Stimulated activated CD4-positive, alpha-beta T cell treated with anti-CD3 and anti-CD28 coated beads, Interleukin-15, amount 100 ng/mL, for 1 hour (primary cell): ENCODE measurements at places on chromosomes 13 and 19.

- DNase-seq: no peak
These were observed 1.1 kb downstream of the ATG4D start for GRCh38 chr19:10544753-10545251.

- DNase-seq: no peak
These were observed 574.2 kb downstream of the TBC1D4 start for GRCh38 chr13:74907788-74908187.

GRCh38 chr19:29566496-29567054 is 39.5 kb upstream of the POP4 start:
- no peak for DNase-seq

DNA sequence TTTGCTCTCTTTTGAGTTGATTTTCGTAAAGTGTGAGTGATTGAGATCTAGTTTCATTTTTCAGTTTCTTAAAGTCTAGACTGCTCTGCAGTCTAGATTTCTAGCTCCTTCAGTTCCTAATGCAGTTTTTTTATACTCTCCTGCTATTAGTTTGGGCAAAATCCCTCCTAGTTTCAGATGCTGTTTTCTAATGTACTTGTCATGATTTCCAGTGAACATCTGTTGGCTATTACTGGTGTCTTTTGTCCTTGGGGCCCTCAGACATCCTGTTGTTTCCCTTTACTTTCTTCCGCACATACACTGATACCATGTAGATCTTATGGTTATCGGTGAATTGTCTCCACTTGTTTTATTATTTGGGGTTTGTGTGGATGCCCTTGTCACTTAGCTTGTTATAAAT is 292.1 kb downstream of the TDRD3 start:
- DNase-seq: no peak

GRCh38 chr13:24060993-24061392 is 99.5 kb upstream of the SPATA13 start:
- DNase-seq: no peak

DNA sequence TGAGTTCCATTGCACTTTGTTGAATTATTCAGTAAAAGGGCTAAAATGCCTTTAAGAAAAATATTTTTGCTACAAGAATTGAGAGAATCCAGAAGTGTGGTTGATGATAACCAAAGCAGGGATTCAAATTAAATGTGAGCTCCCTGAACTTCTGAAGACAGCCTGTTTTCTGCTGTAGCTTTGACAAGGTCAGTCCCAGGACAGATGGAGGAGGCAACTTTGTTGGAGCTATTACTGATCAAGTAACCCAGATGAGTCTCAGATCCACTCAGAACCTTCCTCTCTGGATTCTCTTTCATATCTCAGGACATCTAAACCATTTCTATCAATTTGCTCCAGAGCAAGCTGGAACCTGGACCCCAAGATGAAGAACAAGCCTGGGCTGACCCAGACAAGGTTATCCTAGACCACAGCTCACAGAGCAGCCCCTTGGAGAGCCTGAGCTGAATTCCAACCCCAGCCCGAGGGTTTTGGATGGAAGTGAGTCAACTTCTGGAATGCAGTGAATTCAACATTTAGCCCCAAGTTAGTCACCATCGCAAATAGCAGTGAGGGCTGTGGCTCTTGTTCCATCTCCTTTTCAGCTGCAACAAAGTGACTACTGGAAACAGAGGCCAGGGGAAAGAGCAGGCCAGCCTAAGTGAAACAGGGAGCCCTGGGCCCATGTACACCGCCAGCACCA is 137.8 kb upstream of the TSC22D1 start:
- DNase-seq: no peak

GRCh38 chr13:33188093-33188882 is 97.3 kb downstream of the STARD13 start:
- no peak for DNase-seq

DNA sequence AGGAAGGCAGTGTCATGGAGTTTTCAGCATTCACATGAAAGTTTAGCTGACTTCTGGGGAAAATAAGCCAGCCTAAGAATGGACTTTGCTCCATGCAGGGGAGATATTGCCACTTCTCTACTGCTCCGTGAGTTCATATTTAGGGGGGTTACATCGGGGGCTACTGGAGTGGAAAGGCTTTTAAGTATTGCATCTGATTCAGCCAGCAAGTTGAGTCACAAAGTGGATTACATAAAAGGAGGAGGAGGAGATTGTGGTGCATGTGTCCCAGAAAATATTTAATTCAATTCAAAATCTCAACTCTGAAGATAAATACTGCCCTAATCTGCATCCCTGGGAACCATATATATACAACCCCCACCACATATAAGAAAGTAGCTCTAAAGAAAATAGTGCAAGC is 617.2 kb downstream of the DCT start:
- DNase-seq: no peak

DNA sequence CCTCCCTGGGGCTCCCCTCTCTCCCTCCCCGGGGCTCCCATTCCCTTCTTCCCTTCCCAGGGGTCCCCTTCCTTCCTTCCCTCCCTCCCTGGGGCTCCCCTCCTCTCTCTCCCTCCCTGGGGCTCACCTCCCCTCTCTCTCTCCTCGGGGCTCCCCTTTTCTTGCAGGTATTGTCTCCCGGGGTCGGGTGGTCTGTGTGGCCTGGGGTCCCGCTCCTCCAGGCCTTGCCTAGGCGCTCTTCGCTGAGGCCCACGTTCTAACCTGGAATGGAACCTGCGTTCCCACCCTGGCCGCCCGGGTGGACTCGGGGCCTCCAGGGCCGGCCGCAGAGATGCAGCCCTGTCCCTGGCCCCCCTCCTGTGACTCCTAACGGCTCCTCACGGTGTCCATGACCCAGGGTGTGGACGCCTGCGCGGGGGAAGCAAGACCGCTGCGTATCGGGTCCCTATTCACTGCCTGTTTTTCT is 940 bp upstream of the DCUN1D2 start:
- no peak for DNase-seq

DNA sequence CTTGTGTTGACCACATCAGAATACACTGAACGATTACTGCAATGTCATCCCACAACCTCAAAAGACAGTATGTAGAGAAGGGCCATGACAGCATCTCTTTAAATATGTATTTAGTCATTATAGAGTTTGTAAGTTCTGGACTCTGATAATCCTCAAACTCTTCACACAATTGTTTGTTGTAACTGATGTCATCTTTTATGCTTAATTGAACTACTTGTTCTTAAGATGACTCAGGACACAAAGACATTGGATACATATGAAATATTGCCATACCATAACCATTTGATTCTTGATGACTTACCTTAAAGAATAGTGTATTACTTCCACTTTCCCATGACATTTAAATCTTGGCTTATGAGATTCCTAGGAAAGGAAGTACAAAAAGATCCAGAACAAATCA is 347.6 kb downstream of the KLF5 start:
- DNase-seq: no peak

DNA sequence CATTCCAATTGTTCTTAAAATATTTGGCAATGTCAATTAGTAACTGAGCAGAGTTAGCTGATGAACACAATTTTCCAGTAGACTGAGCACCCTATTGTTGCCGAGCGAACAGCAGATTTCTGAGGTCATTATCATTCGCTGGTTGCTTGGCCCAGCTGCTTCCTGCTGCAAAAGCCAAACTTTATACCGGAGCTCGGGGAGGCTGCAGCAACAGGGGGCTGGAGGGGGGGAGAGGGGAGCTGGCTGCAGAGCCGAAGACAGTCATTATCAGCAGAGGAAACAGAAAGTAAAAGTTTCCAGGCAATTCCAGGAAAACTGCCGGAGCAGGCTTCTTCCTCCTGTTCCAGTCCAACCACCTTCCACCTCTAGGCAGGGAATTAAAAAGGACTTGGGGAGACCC is 77.9 kb downstream of the ZNF536 start:
- no peak for DNase-seq

DNA sequence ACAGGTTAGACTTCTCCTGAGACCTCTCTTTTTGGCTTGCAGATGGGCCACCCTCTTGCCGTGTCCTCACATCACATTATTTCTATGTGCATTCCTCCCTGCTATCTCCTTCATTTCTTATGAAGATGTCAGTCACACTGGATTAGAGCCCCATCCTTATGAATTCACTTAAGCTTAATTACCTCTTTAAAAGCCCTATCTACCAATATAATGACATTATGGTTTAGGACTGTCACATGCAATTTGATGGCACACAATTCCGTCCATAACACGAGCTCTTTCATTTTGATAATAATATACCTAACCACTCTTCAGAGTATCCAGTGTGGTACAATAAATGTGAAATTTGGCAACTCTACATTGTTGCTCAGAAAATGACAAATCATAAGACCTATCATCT is 1037.3 kb downstream of the DIAPH3 start:
- DNase-seq: no peak

GRCh38 chr19:482186-483041 is 13.9 kb upstream of the MADCAM1 start:
- DNase-seq: no peak

DNA sequence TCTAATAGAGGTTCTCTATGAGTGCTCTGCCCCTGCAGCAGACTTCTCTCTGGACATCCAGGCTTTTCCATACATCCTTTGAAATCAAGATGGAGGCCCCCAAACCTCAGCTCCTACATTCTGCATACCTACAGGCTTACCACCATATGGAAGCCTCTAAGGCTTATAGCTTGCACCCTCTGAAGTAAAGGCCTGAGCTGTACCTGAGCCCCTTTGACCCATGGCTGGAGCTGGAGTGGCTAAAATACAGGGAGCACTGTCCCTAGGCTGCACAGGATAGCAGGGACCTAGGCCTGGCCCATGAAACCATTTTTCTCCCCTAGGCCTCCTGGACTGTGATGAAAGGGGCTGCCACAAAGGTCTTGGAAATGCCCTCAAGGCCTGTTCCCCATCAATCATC is 1086.1 kb upstream of the MIR17HG start:
- no peak for DNase-seq

DNA sequence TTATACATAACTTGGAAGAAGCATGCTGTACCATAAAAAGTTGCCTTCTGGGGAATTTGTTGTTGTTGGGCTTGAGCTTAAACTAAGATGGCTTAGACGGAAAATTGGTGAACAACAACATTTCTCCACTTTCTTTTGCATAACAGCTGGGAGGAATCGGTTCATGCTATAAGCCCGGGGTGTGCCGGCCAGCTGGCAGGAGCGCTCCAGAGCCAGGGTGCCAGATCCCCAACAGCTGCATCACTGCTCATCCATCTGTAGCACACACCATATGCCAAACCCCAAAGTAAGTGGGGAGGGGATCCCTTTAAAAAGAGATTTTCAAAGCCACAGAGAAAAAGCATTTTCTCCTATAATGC is 419.5 kb upstream of the ARGLU1 start:
- DNase-seq: no peak

GRCh38 chr19:42156571-42156970 is 24.3 kb upstream of the POU2F2 start:
- DNase-seq: no peak

DNA sequence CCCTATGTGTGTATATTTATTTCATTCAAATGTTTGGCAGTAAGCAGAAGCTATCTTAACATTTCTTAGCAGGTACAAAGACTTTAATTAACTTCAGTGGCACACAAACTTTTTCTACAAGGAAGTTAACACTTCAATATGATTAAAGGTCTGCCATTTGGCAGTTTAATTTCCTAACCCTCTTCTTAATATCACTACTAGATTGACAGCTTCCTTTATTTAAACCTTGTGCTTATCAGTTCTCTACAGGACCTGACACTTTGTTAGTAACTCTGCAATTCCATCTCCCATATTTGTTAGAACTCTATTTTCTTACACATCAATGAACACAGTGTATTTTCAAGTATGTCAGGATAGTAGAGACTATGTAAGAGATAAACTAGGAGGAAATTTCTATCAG is 152.4 kb upstream of the ATXN8OS start:
- DNase-seq: no peak

- no peak for DNase-seq
These were observed 3.7 kb downstream of the CEACAM16 start for GRCh38 chr19:44702551-44703176.

GRCh38 chr19:49801966-49802661 is 11.0 kb downstream of the FUZ start:
- no peak for DNase-seq

DNA sequence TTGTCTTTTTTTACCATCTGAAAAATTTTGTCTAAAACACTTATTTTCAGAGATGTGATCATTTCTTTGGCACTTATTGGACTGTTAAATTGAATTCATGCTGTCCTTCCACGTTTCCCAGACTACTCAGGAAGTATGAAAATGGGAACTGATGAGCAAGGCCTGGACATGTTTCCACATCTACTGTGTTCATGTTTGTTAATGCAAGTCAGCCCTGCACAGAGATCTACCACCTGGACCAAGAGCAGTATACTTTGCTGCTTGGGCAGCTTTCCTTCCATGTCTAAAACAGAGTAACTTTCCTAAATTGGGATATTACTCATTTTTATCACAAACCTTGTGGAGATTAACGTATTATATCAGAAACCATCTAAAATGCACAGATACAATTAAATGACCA is 687.4 kb downstream of the DIAPH3 start:
- DNase-seq: no peak

- DNase-seq: no peak
These were observed 196.9 kb upstream of the UBL3 start for GRCh38 chr13:30047154-30047874.
